ENCODE measurements at places on chromosomes 16 and 17. TPM values are rescaled to one million over a fixed set of nuclear protein-coding genes. Genes with fewer than 3 reads are reported as not detected.
A peak's percentile ranks its signal among the peaks of the same experiment; 100 is the strongest.

DNA sequence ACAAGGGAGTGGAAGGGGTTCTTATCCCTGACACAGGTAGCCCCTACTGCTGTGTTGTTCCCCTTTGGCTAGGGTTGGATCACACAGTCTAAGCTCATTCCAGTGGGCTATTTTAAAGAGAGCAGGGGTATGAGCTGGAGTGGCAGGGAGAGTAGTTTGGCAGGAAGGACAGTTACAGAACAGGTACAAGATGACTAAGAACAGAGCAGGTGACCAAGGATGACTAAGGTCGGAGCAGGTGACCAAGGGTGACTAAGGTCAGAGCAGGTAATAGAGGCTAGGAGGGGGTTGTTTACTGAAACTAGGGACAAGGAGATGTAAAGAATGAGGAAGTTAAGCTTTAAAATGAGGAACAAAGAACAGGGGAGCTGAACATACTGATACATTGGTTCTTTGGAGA is 58.8 kb downstream of the UTP18 start:
- DNase-seq = no peak

The KRT33B gene
- not detected for total RNA-seq

DNA sequence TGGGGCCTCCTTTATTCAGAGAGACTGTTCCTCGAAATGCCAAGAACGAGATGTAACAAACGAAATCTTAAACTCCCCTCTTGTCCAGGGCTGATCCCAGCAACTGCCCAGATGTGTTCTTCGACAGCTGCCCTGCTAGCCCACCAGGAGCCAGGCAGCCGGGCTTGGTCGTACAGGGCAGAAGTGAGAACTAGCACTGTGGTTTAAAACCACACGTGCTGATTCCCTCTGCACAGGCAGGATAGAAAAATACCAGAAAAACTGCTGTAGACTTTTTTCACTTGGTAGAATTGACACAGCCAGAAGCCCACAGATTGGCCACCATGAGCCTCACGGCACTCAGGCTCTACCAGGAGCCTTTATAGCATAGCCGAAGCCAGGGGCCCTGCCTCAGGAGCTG is 33.1 kb downstream of the PLD6 start:
- no peak for DNase-seq

DNA sequence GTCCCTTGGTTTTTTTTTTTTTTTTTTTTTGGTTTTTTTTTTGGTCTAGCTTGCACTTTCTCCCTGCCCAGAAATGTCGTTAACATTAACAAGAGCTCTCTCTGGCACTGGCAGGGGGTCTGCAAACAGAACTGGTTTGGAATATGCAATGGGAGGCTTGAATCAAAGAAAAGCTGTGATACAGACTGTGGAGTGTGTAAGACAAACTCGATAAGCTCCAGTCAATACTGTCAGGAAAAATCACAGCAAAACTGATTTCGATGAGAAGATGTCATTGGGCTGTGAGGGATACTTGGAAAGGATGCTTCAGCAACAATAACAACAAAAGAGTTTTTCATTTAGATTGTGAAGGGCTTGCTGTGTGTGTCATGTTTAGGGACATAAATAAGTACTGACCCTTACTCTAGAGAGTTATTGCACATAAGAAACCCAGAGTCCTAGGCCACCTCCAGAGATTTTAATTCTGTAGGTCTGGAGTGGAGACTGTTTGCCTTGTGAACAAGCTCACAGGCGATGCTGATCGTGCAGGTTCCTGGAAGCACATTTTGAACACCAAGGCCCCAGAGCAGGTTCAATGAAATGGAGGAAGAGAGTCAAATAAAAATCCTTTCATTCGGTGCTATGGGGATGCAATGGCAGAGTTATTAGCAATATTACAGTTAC is 470.7 kb upstream of the RBFOX1 start:
- DNase-seq = no peak

GRCh38 chr17:36602924-36603384 is 1.6 kb downstream of the MRM1 start:
- peak; percentile 66 for DNase-seq

DNA sequence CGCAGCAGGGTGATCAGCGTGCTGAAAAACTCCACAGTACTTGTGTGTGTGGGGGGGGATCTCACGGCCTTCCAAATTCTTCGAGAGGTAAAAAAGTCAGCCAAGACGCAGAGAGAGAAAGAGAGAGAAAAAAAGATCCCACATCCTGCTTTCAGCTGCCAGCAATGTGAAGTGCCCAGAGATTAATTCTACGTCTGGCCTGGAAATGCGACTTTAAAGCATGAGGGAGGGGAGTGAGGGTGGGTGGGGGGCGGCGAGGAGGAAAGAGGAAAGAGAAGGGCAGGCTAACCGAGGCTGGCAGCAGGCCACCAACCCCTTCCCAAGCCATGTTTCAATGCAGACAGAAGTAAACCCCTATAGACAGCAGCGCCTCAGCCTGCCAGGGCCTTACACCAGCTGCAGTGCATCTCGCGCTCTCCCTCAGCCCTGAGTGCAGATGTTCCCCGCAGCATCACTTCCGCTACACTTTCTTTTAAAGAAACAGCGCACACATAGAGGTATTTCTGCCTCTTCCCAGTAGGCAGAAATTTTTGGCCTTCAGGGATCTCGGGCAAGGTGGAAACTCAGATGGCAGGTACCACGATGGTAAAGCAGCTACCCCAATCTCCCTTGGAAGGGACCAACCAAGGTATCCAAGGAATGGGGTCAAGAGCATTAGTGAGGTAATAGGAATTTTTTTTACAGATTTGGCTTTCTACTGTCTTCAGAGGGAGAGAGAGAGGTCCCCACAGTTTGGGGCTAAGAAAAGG is 87.8 kb downstream of the SMG6 start:
- DNase-seq = peak; percentile 74

The TBC1D3B gene
- 8.2 TPM for total RNA-seq

- DNase-seq = peak; percentile 34
Observed at GRCh38 chr17:44931376-44931775, 16.1 kb upstream of the GFAP start.

DNA sequence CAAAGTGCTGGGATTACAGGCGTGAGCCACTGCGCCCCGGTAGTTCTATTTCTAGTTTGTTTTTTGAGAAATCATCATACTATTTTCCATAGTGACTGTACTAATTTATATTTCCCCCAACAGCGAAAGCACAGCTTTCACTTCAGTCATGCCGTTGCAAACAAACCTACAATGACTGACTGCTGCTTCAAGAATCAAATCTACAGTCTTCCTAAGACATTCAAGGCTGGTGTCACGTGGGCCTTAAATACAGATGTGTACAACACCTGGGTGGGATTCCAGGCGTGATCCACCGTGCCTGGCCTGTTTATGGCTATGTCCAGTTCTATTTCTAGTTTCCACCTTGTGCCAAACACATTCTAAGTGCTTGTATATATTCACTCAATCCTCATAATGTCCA is 72.0 kb downstream of the ABCC6 start:
- no peak for DNase-seq

GRCh38 chr17:31586946-31587345 is 195.5 kb downstream of the RAB11FIP4 start:
- no peak for DNase-seq

The KRTAP1-5 gene
- total RNA-seq = not detected

Data from upper lobe of right lung (tissue), 1 donor.